ENCODE measurements at places on chromosomes 3 and 15.
A peak's percentile ranks its signal among the peaks of the same experiment; 100 is the strongest.

DNA sequence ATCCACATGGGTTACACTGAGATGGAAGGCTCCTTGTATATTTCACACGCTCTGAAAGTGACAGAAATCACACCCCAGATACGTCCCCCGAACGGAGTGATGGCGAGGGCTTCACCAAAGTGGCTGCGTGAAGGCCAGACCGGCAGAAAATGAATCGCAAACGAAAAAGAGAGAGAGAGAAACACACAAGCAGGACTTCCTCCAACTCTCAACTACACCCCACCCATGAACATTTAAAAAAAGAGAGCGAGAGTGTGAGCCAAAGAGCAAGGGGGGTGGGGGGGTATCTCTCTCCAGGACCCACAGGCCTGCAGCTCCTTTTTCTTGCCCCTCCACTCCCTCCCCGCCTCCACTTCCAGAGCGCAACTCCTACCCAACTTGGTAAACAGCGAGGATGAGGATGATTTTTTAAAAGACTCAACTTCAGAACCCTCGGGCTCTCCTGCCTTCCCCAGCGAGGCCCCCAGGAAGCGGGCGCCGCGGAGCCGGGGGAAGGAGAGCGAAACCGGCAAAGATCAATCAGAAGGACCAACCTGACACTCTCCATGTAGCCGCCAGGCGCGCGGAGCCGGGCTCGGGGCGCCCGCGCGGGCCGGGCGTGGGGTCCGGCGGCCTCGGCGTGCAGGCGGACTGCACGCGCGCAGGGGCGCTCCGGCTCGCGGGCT, 519.1 kb downstream of the FOXP1 start:
- no peak for DNase-seq

GRCh38 chr3:49327485-49327884, 12.4 kb downstream of the USP4 start:
- no peak for DNase-seq

DNA sequence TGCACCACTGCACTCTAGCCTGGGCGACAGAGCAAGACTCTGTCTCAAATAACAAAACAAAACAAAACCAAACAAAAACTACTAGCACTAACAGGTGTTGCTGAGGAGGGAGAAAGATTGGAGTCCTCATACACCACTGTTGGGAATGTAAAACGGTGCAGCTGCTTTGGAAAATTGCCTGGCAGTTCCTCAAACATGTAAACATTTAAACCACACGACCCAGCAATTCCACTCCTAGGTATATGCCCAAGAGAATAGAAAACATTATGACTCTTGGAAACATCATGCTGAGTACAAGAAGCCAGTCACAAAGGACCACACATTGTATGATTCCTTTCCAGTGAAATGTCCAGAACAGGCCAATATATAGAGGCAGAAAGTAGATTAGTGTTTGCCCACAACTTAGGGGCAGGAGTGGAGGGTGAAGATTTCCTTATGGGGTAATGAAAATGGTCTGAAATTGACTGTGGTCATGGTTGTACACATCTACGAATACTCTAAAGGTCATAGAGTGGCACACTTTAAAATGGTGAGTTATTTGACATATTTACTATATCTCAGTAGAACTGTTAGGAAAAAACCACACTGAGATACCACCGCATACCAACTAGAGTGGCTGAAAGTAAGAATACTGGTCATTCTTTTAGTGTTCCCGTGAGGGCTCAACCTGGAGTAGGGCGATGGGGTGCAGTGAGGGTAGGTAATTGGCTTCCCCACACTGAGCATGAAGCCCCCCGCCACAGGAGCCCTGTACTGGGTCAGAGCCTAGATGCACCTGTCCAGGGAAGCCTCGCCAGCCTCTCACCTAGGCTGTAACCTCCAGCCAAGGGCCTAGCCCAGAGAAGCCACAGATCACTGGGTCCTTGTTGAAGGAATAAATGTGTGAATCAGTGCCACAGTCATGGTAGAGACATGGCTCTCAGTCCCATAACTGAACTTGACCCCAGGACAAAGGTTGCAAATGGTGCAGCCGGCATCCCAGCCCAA, 131.1 kb downstream of the NUP210 start:
- no peak for DNase-seq

DNA sequence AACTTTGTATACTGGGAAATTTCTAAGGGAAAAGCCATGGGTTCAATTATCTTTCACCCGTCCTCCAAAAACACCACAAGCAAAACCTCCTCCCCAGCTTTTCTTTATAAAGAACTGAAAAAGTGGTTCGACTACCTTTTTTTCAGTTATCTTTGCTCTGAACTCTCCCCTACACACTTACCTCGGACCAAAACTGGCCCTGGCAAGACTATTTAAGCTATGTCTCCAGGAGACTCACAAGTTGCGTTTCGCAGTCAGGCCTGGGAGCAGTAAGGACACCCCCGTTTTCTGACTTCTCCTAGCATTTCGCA, 645 bp downstream of the COPS2 start:
- DNase-seq, result no peak

- no peak for DNase-seq
These were observed 90.5 kb upstream of the LRRN1 start for GRCh38 chr3:3708769-3709115.

DNA sequence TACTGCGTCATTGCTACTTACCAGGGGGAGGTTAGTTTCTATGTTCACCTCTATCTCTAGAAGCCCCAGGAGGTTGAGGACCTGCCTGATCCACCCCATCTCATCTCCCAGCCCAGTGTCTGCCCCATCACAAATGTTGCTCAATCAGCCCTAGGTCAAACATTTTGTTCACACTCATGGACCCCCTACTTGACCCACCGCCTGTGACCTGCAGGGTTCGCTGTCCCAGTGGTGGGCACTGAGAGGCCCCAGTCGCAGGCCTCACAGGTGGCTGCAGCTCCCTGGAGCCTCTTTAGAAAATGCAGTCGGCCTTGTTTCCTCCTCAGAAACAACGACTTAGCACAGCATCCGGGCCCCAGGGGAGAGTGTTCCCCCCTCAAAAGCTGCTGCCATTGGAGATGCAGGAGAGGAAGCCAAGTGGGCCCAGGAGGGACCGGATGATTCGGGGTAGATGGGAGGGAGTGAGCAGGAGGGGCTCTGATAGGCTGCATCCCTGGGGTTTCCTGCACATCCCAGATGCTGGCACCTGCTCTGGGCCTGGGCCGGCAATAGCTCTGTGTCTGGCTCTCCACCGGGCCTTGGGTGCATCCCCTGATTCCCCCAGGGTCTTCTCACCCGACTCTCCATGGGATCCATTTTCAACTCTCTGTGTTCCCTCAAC, 18.4 kb upstream of the INSYN1 start:
- DNase-seq, result no peak

DNA sequence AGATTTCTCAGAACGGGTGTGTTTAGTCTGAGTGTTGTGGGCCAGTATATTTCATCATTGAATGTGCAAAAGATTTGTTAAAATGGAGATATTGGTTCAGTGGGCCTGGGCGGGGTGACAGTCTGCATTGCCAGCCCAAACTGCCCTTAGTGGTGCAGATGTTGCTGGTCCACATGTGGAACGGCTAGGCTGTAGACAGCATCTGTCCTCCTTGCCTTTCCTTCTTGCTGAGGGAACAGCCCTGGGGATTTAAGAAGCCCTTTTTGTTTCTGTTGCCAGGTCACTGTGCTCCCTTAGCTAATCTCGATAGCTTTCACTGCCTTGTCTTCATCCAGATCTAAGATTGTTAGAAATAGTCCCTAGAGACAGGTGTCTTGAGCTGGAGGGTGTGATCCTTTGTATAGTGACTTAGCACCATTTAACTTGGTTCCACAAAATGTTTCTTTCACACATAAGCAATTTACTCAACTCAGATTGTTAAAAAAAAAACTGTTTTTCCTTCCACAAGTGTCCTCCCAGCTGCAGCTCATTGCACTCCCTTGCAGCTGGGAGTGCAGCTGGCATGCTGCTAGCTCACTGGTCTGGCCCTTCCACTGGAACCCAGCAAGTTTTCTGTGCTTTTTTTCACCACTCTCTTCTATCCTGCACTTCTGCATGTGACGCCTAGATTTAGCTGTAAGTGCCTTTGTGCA, 37.5 kb downstream of the GAP43 start:
- no peak for DNase-seq

DNA sequence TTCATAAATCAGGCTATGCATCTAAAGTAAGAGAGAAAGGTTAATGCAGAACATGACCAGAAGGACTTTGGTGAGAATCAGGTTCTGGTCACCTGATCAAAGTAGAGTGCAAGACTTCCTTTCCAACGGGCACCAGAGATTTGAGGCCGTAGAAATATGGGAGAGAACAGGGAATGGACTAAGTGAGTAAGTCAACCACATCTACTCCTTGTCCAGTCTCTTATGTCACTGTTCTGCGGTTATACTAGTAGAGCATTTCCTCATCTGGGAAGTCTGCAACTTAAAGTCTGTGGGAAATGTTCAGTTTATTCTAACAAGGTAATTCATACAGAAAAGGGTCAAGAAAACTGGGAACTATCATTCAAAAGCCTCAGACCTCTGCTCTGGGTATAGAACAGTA, 232.8 kb downstream of the CPNE4 start:
- no peak for DNase-seq

DNA sequence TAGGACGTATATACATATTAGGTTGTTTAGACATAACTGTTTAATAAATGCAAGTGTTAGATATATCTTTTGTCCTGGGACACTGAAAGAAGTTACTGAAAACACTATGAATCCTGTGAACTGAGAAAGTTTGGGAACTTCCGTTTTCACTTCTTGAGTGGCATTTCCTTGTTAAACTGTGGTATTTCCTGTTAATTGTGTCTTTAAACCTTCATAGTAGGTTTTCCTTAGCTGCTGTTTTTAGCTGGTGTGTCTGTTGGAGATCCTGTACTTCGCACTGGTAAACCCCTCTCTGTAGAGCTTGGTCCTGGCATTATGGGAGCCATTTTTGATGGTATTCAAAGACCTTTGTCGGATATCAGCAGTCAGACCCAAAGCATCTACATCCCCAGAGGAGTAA, 37.1 kb downstream of the ATP6V1A start:
- DNase-seq, result no peak

- DNase-seq, result no peak
These were observed 13.0 kb downstream of the IRAK2 start for GRCh38 chr3:10177737-10178136.

DNA sequence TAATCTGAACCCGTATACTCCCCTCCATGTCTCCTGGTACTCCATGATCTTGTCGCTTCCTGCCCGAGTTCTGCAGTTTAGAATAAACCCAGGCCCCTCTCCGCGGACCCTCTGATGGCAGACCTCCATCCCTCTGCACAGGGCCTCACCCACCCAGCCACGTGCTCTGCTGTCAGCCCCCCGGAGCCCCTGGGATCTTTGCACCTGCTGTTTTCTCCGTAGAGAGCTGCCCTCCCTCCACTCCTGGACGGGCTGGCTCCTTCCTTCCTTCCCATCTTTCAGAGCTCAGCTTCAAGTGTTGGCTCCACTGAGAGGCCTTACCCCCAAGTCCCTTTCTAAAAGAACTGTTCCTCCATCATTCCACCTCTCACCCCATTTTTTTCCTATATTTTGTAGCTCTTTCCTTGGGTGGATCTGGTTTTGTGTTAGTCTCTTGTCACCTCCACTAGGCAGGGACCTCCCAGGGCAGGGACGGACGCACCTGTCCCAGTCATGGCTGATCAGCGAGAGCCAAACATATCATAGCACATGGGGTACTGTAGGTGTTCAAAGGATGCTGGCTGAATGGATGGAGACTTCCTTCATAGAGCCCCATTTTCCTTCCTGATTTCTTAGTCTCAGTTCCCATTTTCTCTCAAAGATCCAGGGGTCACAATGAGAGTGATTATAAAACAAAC, 106.6 kb downstream of the VGLL4 start:
- no peak for DNase-seq

GRCh38 chr3:101383656-101384055, 63.3 kb upstream of the IMPG2 start:
- DNase-seq, result no peak

DNA sequence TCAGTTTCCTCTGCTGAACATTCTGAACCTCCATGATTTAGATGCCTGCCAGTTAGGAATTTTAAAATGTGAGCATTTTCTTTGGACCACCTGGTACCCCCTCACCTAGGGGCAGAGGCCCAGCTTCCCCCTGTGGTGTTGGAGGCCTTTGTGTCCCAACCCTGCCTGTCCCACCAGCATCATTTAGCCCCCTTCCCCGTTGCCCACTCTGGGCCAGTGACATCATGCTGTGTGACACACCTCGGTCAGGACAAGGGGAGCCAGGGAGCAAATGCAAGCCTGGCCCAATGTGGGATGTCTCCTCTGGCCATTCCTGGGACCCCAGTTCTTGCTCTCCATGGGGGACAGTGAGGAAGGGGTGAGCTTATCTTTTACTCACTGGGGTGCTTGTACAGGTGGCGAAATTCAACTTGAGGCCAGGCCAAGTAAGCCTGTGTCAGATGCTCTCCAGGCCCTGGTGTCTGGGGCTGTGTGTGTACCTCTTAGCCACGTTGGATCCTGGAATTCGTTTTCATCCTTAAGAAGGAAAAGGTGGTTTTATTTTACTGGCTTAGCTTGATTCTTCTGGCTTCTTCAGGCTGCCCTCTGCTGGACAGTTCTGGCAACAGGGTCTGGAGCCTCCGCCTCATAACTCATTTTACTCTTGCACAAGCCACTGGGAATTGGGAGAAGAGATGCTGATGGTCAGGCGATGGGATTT, 49.7 kb upstream of the MYZAP start:
- DNase-seq, result peak; percentile 50

DNA sequence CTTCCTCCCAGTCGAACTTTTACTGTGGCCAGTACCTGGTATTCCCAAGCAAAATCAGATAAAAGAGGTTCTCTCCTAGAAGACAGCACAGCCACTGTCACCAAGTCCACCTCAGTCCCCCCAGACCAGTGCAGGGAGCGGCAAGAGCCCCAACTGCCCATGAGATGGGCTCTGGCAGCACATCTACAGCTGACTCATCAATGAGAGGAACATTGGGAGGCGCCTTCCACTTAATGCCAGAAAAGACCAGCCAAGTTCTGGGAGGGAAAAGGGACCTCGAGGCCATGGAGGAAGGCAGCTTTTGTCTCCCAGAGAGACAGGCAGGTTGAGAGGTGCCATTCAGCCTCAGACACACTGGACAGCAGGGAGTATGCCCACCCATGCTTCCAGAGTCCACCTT, 28.2 kb downstream of the POC1A start:
- DNase-seq, result no peak

- DNase-seq, result no peak
These were observed 568.6 kb downstream of the TAFA4 start for GRCh38 chr3:68363796-68364195.

DNA sequence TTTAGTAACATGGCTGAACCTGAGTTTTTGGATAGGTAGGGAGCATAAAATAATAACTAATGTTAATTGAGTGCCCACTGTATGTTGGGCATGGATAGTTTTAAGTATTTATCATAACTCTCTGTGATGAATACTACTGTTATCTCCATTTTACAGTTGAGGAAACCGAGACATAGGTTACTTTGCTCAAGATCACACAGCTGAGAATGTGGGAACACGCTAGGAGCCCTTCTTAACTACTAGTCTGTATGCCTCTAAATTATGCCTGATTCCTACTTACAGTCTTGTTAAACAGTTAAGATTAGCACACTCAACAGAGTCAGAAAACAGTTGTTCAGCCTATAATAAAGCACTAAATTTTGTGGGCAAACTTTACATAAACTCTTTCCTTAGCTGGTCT, 2.0 kb upstream of the SIAH2 start:
- DNase-seq, result no peak
